ENCODE measurements at places on chromosomes 5 and 9. TPM values are rescaled to one million over a fixed set of nuclear protein-coding genes. Genes with fewer than 3 reads are reported as not detected.

DNA sequence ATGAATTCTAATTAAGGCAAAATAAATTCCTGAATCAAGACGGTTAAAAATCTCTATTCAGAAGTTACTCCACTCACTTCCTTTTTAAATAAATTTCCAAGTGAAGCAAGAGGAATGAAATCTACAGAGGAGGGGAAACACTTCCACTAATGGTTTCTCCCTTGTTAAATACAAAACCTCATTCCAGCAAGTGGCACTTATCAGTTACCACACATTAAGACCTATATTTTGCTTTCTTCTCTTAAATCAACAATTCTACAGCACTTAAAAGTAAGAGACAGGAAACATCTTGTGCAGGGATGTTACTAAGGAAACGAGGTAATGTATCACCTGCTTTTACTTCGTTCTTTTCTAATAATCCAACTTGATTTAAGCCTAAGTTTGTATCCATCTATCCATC is 172.6 kb downstream of the RAPGEF6 start:
- no peaks in the 10 kb centered on the region for H3K4me1 ChIP-seq
- H3K27ac ChIP-seq: no peak overlapping the region
- no peak for DNase-seq
- no peaks in the 10 kb centered on the region for H3K36me3 ChIP-seq
- no peaks in the 10 kb centered on the region for H3K27me3 ChIP-seq
- H3K4me3 ChIP-seq: no peak overlapping the region

DNA sequence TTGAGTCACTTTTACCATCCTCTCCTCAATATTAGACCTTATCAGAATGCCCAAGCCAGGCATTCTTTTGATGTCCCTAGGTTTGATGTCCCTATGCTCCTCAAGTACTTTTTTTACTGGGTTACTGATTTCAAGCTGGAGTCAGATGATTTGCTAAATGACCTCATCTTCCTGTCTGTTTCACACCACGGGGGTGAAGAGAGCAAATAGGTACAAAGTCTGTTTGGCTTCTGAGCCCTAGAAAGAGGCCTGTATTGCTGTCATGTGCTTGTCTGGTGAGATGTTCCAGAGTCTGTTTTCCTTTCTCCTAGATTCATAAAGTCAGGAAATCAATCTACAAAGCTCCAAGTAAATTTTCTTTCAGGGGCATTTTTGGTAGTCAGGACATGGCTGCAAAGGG is 12.7 kb upstream of the DAB2 start:
- no peak overlapping the region for H3K4me3 ChIP-seq
- H3K27ac ChIP-seq: no peak overlapping the region
- H3K4me1 ChIP-seq: peaks cover 23% of the 10 kb centered on the region
- H3K27me3 ChIP-seq: no peaks in the 10 kb centered on the region

- no peak for DNase-seq
- no peak overlapping the region for H3K27ac ChIP-seq
- no peaks in the 10 kb centered on the region for H3K27me3 ChIP-seq
- no peak overlapping the region for H3K4me3 ChIP-seq
- H3K4me1 ChIP-seq: peaks cover 12% of the 10 kb centered on the region
Observed at GRCh38 chr9:7144265-7145046, 386.7 kb downstream of the KDM4C start.

Gene ARSK
- 6.2 TPM for total RNA-seq

- H3K4me3 ChIP-seq: no peak overlapping the region
- no peaks in the 10 kb centered on the region for H3K36me3 ChIP-seq
- no peaks in the 10 kb centered on the region for H3K27me3 ChIP-seq
Observed at GRCh38 chr9:109323771-109324170, 2.9 kb upstream of the EPB41L4B start.

DNA sequence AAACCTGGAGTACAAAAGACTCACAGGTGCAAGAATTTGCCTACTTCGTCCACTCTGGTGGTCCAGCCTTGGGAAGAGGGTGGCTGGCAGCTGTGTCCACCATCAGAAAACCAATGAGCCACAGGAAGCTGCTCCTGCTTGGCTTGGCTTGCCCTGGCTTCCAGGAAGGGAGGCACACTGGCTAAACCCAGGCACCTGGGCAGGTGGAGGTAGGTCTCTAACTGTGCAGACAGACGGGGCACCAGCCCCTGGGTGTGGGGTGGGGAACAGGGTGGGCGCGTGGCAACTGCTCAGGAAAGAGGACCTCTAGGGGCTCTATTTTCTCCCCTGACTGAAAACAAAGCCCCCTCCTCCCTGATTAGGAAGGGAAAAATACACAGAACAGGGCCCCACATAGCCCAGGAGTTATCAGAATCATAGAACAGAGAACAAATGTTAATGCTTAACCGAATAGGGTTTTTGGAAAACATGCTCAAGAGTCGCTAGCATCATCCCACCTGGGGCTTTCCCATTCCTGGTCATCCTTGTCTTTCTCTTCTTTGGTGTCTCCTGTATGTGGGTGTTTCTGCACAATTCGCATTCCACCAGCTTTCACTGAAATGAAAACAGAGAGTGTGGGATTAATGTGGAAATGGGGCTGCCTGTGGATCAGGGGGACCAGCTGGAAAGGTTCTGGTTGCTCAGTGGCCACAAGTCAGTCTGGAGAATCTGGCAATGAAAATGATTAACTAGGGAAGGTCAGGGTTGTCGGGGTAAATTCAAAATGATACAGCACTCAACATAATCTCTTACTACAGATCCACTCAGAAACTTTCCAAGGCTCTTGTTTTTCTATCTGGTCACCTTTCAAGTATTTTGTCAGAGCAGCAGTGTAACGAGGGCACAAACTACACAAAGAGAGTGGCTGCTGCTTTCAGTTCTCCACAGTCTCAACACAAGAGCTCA is 13.1 kb downstream of the DAP start:
- H3K27ac ChIP-seq: no peak overlapping the region
- peaks cover 33% of the 10 kb centered on the region for H3K36me3 ChIP-seq
- H3K4me1 ChIP-seq: peaks cover 14% of the 10 kb centered on the region
- no peak overlapping the region for H3K4me3 ChIP-seq

Gene PCDHB13
- total RNA-seq: 0.72 TPM

Gene SPATA31D3
- not detected for total RNA-seq

- H3K27me3 ChIP-seq: no peaks in the 10 kb centered on the region
- no peaks in the 10 kb centered on the region for H3K4me1 ChIP-seq
- H3K27ac ChIP-seq: no peak overlapping the region
- no peaks in the 10 kb centered on the region for H3K36me3 ChIP-seq
- no peak overlapping the region for H3K4me3 ChIP-seq
Observed at GRCh38 chr5:164672931-164673694, 1167.7 kb downstream of the MAT2B start.

DNA sequence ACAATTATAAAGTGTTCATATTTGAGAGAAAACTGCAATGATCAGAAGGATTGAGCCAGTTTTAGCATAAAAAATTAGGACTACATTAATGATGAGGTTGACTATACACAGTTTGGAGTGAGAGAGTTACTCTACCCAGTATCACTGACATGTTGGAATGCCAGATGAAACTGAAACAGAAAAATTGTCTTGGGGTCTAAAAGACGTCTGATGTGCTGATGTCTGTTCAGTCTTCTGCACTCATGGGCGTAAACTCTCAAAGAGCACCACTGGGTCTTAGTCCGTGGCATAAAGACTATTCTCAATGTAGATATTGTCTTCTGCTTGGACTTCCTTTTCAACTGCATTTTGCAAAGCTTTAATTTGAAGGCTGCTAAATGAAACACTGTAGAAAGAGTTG is 29.5 kb downstream of the HAVCR1 start:
- H3K4me1 ChIP-seq: no peaks in the 10 kb centered on the region
- no peaks in the 10 kb centered on the region for H3K36me3 ChIP-seq
- no peak for DNase-seq

GRCh38 chr9:22211588-22212360 is 202.7 kb upstream of the CDKN2B start:
- H3K27me3 ChIP-seq: no peaks in the 10 kb centered on the region
- no peak overlapping the region for H3K4me3 ChIP-seq
- H3K36me3 ChIP-seq: no peaks in the 10 kb centered on the region
- H3K27ac ChIP-seq: no peak overlapping the region
- no peak for DNase-seq
- H3K4me1 ChIP-seq: no peaks in the 10 kb centered on the region

- H3K4me3 ChIP-seq: no peak overlapping the region
- no peaks in the 10 kb centered on the region for H3K36me3 ChIP-seq
- no peak for DNase-seq
Observed at GRCh38 chr5:170528976-170529375, 25.2 kb downstream of the KCNIP1 start.

Gene FBXW2
- total RNA-seq: 34.1 TPM

DNA sequence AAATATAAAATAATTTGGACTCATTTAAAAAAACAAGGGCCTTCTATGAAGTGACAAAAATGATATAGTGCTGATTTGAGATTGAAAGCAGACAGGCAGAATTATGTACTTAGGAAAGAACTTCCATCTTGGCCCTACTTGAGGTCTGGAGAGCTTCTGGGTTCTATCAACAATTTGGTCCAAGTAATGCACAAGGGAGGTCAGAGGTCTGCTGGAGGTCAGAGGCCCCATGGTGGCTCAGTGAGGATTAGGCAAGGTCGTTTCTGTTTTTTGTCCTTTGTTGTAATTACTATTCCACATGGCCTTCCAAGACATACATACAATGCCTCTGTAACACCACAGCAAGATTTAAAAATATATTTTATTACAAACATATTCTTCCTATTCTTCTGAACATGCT is 37.2 kb downstream of the NUDT12 start:
- no peak for DNase-seq
- no peak overlapping the region for H3K27ac ChIP-seq
- H3K36me3 ChIP-seq: no peaks in the 10 kb centered on the region
- H3K4me3 ChIP-seq: no peak overlapping the region
- H3K4me1 ChIP-seq: peaks cover 6% of the 10 kb centered on the region

Gene CCL21
- total RNA-seq: 70.9 TPM

DNA sequence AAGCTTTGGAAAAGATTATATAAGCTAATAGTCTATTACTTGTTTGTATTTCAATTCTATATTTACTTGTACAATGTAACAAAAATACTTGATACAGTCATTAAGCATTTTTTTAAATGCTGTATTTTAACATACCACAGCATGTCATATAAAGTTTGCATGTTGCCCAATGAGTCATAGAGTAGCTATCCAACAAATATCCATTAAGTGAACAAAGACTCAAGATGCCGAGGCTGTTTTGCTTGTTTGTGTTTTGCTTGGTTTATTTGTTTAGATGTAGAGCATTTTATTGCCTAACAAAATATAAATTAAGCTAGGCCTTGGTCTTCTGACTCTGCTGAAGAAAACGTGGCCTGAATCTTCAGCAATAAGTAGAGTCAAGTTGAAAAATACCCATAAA is 1584.3 kb upstream of the NUDT12 start:
- no peak for DNase-seq
- no peaks in the 10 kb centered on the region for H3K27me3 ChIP-seq
- H3K27ac ChIP-seq: no peak overlapping the region
- no peaks in the 10 kb centered on the region for H3K36me3 ChIP-seq

DNA sequence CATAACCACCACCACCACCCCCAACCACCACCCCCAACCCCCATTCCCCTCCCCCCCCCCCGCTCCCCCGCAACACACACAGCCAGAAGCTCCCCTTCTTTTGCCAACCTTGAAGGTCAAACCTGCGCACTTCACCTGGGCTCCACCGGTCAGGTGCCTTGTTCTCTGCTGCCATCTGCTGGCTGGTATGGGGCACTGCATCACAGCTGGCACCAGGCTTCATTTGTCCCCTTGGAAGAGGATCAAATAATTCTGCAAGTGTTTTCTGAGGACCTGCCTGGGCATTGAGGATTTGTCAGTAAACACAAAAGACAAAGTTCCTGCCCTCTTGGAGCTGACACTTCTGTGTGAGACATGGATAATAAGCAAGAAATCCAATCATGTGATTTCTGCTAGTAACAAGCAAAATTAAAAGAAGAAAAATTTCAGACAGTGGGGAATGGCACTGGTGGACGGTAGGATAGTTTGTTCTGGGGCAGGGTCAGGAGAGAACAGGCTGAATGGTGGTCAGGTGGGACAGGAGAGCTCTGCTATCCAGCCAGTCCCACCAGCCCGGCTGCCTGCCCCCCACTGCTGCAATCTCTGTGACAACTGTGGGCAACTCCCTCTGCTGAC is 55.6 kb upstream of the LMX1B start:
- H3K36me3 ChIP-seq: no peaks in the 10 kb centered on the region
- peaks cover 20% of the 10 kb centered on the region for H3K27me3 ChIP-seq
- no peak overlapping the region for H3K27ac ChIP-seq
- no peaks in the 10 kb centered on the region for H3K4me1 ChIP-seq

GRCh38 chr5:97141031-97141430 is 1.4 kb downstream of the LIX1 start:
- no peaks in the 10 kb centered on the region for H3K36me3 ChIP-seq
- no peak for DNase-seq
- no peak overlapping the region for H3K27ac ChIP-seq
- no peaks in the 10 kb centered on the region for H3K27me3 ChIP-seq
- H3K4me1 ChIP-seq: no peaks in the 10 kb centered on the region

GRCh38 chr5:2801577-2802525 is 50.4 kb upstream of the IRX2 start:
- H3K4me3 ChIP-seq: no peak overlapping the region
- H3K36me3 ChIP-seq: no peaks in the 10 kb centered on the region
- H3K4me1 ChIP-seq: no peaks in the 10 kb centered on the region
- H3K27ac ChIP-seq: no peak overlapping the region

GRCh38 chr9:133347515-133347984 is 381 bp downstream of the MED22 start:
- peak; percentile 52 for DNase-seq
- H3K4me1 ChIP-seq: peaks cover 27% of the 10 kb centered on the region
- no peaks in the 10 kb centered on the region for H3K27me3 ChIP-seq
- no peaks in the 10 kb centered on the region for H3K36me3 ChIP-seq

Gene SPINK4
- not detected for total RNA-seq

- no peak overlapping the region for H3K4me3 ChIP-seq
- peak; percentile 21 for DNase-seq
- no peaks in the 10 kb centered on the region for H3K36me3 ChIP-seq
- peaks cover 3% of the 10 kb centered on the region for H3K27me3 ChIP-seq
Observed at GRCh38 chr5:79590396-79590999, 21.7 kb upstream of the TENT2 start.

DNA sequence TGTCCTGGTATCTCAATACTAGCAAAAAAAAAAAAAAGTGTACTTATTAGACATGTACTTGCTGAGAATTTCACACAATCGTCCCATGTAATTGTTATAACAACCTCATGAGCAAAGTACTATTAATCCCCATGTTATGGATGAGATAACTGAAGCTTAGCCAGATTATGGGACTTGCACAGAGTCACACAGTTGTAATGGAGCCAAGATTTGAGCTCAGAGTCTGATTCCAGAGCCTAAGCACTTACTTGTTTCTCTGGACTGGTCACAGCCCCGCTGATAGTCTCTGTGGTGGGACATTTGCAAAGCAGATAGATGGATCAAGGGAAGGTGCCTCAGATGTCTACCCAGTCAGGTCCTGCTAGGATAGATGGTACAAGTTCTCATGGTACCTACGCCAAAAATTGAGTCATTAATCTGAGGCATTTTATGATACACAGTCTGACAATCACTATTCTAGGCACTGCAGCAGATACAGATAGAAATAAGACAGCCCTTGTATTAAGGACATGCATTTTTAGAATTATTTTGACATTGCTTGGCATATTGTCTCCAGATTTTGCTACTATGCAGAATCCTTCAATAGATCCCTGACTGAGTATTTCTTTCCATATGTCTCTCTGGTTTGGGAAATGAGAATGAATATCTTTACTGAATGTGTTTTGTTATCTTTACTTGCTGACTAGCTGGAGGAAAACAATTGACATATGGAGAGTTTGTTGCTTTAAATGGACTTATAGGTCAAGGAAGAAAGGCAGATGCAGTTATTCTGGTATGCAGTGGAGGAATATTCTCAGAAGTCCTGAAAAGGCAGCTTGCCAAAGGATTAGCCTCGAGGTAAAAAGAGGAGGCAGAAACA is 149.5 kb downstream of the ADAMTSL1 start:
- H3K36me3 ChIP-seq: no peaks in the 10 kb centered on the region
- H3K27me3 ChIP-seq: no peaks in the 10 kb centered on the region
- no peaks in the 10 kb centered on the region for H3K4me1 ChIP-seq
- H3K27ac ChIP-seq: no peak overlapping the region

GRCh38 chr9:20511686-20512085 is 110.6 kb downstream of the MLLT3 start:
- H3K4me3 ChIP-seq: peak overlapping the region; percentile 3
- DNase-seq: no peak
- H3K4me1 ChIP-seq: peaks cover 19% of the 10 kb centered on the region

Gene LTC4S
- 205 TPM for total RNA-seq

Measured in adrenal gland (tissue), 19 donors.